A673 (cell line): ENCODE measurements at places on chromosomes 2 and 18.

DNA sequence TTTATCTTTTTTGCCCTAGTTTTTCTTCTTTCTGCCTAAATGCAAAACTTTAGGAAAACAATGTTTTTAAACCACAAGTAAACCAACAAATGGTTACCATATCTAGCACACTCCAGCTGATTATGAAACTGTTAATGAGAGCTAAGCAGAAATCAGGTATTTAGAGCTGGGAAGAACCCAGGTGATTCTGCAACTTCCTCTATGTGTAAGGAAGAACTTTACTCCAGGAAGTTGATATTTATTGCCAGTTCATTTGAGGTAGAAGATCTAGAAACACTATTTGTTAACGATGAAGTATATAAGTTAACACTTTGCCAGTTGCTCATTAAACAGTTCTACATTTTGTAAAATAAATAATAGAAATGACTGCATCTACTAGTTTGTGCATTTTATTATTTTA, 409.7 kb downstream of the XIRP2 start:
- DNase-seq, result no peak

DNA sequence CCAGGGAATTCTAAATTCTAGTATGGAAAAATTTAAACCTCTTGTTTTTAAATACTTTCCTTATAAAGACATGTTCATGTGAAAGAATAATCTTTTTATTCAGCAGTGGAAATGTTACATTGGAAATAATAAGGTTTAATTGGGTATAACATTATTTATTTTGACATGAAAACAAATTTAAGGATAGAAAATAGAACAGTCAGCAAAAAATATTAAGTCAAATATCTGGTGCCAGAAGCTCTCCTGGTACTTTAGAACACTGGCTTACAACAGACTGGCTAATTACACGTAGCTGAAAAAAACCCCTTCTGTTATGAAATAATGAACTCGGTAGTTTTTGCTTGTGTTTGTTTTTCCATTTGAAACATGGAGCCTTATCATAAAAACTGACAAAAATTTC, 447.9 kb downstream of the DSEL start:
- no peak for DNase-seq

- DNase-seq, result no peak
Observed at GRCh38 chr2:8049851-8050571, 631.8 kb upstream of the ID2 start.

- DNase-seq, result no peak
Observed at GRCh38 chr2:200345975-200346374, 39.5 kb downstream of the SPATS2L start.

GRCh38 chr2:119218478-119219064, 5.1 kb upstream of the STEAP3 start:
- peak; percentile 81 for DNase-seq

DNA sequence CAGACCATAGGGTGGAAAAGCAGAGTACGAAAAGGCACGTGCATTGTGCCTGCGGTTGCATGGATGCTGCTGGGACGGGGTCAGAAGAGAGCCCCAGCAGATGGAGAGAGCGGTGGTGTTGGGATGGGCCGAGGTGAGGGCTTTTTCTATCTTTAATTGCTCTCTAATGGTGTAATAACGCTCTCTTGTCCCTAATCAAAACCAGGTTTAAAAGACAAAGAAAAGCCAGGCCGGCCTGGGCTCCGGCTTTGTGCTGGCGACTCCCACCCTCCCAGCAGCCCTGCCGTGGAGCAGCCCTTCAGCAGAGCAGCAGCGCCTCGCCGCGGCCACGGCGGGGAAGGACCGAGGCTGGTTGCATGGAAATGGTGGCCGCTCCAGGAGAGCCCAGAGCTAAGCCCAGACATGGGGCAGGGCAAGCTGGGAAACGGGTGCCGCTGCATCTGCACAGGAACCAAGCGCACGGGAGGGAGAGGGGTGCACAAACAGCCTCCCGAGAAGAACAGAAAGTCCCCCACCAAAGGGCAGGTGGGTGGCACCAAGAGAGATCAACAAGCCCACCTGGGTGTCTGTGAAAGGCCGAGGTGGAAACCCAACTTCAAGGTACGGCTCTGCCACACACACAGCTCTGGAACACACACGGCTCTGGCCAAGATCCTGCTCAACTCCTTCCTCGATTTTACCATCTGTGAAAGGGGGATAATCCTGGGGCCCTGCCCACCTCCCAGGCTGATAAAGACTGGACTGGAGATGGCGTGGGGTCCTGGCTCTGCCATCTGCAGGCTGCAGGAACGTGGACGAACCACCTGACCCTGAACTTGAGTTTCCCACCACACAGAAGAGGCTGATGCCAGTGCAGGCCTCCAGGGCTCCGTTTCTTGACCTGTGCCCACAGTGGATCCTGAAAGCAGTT, 15.0 kb downstream of the HS1BP3 start:
- peak; percentile 86 for DNase-seq

GRCh38 chr2:182618672-182619079, 97.4 kb upstream of the DNAJC10 start:
- no peak for DNase-seq

DNA sequence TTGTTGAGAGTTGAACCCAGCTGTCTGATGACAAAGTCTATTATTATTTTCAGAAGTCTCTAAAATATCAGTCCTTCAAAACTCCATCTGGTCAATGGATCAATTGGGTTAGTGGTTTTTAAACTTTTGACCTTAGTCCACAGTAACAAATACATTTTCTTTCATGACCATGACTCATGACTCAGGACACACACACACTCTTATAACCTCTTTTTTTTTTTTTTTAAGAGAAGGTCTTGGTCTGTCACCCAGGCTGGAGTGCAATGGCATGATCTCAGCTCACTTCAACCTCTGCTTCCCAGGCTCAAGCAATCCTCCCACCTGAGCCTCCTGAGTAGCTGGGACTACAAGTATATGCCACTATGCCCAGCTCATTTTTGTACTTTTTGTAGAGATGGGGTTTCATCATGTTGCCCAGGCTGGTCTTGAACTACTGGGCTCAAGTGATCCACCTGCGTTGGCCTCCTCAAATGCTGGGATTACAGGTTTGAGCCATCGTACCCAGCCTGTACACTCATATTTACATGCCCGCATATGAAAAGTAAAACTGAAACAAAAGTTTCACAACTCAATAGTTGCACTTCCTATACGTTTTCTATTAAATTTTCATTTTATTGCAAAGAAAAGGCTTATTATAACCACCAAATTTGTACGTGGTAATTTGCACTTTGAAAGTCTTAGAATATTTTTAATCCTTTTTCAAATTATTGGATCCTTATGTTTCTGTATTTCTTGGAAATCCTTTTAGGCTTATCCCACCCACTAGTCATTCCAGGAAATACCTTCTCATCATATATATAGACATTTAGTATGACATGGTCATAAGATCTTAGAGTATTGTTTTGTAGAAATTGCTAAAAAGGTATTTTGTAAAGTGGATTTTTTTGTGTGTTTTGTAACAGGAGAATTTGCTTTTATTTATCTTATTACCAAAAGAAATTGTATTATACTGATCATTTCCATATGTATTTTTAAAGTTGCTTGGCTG, 199.0 kb downstream of the LPIN1 start:
- DNase-seq, result no peak

- no peak for DNase-seq
Observed at GRCh38 chr2:185374878-185375277, 363.7 kb upstream of the FSIP2 start.

DNA sequence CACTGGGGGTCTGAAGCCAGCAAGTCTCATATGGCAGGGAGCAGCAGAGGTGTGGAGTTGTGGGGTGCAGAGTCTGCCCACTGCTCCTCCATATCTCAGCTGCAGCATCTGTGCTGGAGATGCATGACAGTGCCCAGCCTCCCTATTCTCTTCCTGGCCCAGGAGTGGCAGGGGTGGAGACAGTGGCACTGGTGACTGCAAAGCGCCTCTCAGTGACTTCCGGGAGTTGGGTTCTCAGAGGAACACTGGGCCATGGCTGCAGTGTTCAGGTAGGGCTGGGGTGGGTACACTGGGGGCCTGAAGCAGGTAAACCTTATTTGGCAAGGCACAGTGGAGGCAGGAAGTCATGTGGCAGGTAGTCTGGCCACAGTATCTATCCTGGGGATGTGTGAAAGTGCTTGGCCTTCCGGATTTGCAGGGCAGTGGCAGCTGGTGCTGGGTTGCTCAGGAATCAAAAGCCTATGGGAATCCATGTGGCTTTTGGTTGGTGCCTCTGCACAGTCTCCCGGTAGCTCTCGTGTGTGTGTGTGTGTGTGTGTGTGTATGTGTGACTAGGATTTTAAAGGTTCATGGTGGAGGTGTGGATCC, 60.3 kb upstream of the THUMPD2 start:
- no peak for DNase-seq

DNA sequence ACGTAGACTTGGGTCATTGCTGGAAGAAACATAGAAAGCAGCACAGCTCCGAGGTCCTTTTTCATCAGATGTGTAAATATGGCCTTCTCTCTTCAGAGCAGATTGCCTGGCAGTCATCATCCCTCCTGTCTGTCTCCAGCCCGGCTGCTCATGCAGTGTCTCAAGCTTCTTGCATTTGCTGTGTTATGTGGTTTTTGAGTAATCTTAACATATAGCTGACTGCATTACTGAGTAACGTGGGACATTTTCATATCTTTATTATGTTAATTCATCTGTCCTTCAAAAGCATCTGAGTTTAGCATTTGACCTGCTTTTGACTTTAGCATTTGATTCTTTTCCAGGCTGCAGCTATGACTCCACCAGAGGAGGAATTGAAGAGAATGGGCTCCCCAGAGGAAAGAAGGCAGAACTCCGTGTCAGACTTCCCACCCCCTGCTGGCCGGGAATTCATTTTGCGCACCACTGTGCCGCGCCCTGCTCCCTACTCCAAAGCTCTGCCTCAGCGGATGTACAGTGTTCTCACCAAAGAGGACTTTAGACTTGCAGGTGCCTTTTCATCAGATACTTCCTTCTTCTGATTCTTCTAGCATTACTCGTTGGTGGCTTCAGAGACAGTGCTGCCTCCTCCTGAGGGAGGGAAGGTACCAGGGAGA, 116.2 kb downstream of the RAB3GAP1 start:
- peak; percentile 7 for DNase-seq

DNA sequence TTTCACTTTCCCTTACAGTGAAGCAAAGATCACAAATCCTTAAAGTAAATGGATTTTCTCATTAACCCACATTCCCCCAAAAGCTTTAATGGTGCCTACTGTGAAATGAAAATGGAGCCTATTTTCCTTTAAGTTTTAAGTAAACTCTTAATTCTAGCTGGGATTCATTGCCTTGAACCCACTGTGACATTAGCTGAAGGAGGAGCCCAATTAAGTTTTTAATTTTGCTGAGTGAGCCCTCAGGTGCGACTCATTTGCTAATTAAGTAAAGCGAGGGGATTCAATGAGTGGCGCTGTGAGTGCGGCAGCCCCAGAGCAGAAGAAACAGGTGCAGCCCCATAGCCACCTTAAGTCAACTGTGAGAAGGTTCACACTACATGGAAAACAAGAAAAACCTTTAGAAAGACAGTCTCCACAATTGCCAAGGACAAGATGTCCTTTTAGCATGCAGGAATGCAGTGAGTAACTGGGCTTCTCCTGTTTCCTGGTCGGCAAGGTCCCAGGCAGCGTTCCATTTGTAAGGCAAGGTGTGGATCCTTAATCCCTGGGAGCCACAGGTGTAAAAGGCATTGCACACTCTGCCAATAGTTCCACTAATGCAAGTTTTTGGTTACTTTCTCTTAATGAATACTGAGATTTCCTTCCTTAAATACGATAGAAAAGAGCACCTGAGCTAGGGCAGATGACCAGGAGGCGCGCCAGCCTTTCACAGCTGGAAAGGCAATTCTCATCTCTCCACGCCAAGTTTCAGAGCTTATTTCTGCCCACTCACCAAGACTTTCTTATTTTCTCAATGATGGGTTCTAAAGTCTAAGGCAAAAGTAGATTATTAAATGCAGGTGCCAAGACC, 87.7 kb downstream of the TMEM18 start:
- DNase-seq, result no peak

GRCh38 chr2:121649149-121649595, at the start of gene CLASP1:
CLASP1 (minus strand) TSS chr2:121649462; CDS start chr2:121605895, 43,567 bp downstream.
- no peak for DNase-seq

DNA sequence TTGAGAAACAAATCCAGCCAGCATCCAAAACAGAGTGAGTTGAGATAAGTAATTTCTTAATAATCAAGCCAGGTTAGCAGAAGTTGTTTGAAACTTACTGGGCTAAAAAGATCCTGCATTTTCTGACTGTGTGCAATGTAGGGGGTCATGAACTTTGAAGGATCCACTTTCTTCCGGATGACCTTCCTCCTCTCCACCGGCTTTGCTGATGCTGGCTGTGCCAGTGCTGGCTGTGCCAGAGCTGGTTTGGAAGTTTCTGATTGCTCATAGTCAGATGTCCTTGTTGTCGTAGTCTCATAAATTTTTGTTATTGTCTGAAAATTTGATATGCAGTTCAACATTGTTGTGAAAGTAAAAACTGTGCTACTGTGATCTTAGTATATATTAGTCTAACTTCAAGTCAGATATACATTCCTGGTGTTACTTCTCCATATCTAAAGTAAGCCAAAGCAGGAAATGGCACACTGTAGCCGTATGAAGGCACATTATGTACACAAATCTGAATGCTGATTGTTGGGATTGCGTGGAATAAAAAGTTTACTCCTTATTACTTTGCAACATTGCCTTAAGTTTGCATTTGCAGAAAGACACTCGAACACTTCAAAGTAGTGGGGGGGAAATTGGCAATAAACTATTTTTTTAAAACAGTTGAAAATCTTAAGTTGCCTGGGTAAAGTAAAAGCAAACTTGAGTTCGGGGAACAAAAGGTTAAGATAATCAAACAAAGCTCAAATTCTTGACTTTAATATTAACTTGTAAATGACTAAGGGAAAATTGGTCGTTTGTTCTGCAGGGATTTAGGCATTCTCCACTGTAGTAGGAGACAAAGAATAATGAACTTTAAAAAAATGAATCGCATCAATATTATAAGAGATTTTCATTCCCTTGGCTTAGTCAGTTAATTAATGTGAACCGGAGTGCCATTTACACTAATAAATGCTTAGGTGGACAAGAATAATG, 6.4 kb downstream of the NEB start:
- no peak for DNase-seq

DNA sequence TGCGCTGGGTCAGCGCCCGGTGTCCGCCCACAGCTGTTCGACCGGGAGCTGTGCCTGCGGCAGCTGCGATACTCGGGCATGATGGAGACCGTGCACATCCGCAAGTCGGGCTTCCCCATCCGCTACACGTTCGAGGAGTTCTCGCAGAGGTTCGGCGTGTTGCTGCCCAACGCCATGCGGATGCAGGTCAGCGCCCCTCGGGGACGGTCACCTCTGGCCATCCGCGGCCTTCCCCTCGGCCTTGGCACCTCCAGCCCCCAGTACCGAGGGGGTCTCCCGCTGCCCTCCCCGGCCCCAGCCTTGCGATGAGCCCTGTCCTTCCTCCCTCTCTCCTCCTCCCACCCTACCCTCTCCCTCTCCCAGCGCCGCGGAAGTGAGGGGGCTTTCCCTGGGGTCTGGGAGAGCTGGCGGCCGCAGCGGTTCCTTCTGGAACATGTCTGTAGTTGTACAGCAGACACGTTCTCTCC, 53.2 kb upstream of the GPR17 start:
- DNase-seq, result no peak
